ENCODE measurements at places on chromosomes 2 and 18.

DNA sequence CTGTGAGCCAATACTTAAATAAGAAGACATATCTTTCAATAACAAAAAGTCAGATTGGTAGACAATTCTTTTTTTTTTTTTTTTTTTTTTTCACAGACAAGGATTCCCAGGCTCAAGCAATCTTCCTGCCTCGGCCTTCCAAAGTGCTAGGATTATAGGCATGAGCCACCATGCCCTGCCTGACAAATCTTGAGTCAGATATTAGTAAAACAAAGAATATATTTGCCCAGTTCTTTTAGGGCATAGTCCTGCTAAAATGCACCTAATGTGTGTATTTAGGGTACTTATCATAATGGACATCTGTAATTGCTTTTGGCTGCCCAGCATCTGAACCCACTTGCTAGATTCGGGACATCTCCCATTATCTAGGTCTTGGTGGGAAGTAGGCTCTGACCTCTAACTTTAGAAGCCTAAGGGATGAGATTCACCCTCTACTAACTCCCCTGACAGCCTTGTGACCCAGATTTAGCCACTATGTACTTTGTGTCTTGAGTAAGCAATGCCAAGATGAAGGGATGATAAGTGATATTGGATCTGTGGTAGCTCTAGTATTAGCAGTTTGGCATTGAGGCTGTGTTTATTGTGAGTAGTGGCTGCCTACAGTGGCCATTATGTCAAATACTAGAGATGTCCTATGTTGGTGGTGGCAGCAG is 18.5 kb upstream of the PSME4 start:
- DNase-seq = no peak

DNA sequence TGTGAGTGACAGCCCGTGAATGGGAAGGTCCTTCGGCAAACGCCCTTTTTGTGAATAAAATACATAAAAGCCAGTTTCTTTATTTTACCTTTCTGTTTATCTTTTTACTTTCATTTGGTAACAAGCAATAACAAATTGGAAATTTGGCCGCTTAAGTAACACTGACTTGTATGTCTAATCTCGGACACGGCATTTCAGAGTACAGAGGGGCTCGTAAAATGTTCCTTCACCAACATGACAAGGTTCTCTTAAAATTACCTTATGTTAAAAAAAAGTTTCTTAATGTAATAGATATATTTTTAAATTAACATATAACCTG is 558 bp upstream of the NEMP2 start:
- no peak for DNase-seq

DNA sequence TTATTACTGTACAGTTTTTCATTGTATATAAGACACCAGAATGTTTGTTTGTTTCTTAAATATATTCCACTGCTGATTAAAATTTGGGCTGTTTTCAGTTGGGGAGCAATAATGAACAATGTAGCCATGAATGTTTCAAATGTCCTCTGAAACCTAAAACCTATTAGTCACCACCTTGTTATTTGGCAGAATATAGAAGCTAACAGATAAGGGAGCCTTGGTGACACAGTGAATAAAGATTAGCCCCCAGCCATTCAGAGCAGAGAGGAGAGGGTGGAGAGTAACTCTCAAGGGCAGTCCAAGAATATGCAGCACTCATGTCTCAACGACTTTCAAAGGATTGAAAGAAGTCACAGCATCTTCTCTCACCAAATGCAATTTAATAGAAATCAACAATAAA is 43.1 kb upstream of the ATP8B1 start:
- no peak for DNase-seq

DNA sequence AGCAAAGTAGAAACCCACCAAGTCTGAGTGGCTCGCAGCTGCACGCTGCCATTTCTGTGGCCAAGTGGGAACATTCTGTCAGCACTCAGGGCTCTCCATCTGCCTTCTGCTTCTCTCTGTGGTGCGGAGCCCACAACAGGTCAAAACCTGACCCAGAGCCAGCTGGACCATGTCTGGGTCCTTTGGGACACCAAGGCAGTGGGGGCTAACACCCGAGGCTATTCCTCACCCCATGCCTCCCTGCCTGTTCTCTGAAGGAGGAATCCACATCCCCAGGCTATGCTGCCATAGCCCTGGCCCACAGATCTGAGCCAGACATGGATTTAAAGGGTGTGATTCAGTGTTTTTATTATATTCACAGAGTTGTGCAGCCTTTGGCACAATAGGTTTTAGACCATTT is 86.4 kb downstream of the SNTG2 start:
- DNase-seq = no peak

- DNase-seq = no peak
Measured at GRCh38 chr18:40576507-40577115, 1378.4 kb upstream of the PIK3C3 start.

DNA sequence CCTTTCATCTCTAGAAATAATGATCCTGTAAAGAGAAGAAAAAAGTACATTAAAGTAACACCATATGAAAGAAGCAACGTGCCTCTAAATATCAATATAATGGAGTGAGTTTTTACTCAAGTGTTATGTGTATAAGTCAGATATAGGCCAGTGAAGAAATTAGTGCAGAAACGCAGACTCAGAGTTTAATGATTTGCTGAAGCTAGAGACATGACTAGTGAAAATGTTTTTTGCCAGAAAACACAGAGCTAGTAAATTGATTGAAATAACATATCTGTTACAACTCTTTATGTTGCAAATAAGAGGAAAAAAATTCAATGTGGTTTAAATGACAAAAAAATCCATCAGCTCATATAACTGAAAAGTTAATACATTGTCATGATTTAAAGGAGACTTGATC is 217.2 kb upstream of the NXPH2 start:
- no peak for DNase-seq

DNA sequence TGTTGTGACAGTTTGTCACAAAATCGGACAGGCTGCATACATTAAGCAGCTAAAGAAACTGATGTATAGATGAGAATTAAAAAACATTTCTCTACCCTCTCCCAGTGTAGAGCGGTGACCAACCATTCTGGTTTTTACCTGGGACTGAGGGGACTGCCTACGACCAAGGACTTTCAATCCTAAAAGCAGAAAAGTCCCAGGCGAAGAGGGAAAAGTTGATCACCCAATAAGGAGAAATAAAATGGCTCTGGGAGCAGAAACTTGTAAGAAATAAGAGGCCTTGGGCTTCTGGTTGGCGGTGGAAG is 30.9 kb upstream of the YPEL5 start:
- no peak for DNase-seq

DNA sequence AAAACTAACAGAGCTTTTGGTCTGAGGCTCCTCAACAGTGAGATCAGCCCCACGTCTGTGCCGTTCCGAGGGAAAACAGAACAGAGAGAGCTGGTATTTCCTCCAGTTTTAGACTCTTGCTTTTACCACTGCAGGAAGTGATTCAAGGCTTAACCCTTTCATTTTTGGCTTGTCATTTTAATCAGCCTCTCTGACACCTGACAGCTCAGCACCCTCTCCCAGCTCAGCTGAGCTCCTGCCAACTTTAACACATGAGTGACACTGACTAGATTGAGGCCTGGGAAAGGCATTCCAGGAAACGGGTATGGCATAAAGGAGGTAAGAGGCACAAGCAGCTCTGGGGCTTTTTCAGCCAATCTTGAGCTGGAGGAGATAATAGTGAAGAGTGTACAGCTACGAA is 239.4 kb upstream of the SKOR2 start:
- DNase-seq = no peak

GRCh38 chr2:204470621-204471196 is 74.6 kb upstream of the PARD3B start:
- no peak for DNase-seq

DNA sequence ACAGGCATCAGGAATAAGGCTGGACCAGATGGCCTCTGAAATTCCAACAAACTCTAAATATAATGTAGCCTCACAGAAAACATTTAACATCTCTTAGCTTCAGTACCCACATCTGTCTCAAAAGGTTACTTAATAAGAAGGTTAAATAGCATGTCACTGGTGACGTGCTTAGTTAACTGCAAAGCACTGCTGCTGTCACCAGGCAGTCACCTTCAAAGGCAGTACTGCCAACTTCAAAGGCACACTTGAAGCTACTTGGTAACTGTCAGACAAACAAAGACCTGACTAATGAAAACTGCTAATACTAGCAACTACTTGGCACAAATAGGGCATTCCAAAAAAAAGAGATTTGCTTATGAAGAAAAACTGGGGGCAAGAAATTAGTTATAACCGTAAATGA is 36.2 kb downstream of the EPG5 start:
- no peak for DNase-seq

DNA sequence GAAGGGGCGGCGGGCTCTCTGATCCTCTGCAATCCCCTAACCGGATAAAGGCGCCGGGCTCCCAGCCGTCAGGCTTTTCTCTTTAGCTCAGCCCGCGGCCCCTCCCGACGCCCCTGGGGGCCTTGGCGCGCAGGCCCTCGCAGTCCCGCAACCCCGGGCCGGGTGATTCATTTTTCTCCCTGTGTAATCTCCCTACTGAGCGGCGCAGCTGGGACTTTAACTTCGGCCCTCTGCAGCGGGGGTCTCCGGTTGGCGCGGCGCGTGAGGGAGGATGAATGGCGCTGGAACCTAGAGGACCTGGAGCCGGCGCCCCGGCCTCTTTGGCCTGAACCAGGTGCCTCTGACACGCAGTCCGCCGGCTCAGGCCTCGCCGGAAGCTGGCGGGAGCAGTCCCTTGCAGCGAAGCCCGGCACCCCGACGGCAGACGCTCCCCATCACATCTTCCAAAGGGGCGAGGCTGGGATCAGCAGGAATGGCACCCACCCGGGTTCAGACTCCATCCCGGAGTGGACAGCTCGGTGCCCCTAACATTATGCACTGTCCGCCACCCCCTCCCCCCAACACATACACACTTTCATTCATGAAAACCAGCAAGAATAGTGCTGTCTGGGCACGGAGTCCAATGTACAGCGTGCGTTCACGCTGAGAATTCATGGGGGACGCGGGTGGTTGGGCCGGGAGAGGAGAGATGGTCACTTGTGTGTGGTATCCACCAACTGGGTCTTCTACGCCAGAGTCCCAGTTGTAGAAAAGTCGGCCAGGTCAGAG is 1.2 kb downstream of the CNGA3 start:
- no peak for DNase-seq
